Tibial nerve (tissue), 4 donors: ENCODE measurements at places on chromosomes 7 and 10. TPM values are rescaled to one million over a fixed set of nuclear protein-coding genes. Genes with fewer than 3 reads are reported as not detected.

Gene SMKR1
- total RNA-seq = not detected

Gene DYNC1I1
- total RNA-seq = 5.5 TPM

Gene CALHM2
- 119 TPM for total RNA-seq

Gene ATP6V0E2
- 28.7 TPM for total RNA-seq

Gene UPF2
- total RNA-seq = 25.5 TPM

Gene ELOVL3
- total RNA-seq = not detected

Gene LDB1
- 50.7 TPM for total RNA-seq

Gene BMPER
- 12.5 TPM for total RNA-seq

Gene REPIN1
- 70.2 TPM for total RNA-seq

Gene PKD2L1
- not detected for total RNA-seq

Gene NRP1
- 90.0 TPM for total RNA-seq
